ENCODE measurements at places on chromosomes 3 and 15.
A peak's percentile ranks its signal among the peaks of the same experiment; 100 is the strongest.

GRCh38 chr3:10602769-10603768, 97.7 kb upstream of the ATP2B2 start:
- DNase-seq = peak; percentile 42

- DNase-seq = no peak
Observed at GRCh38 chr15:70250208-70251201, 152.8 kb upstream of the TLE3 start.

DNA sequence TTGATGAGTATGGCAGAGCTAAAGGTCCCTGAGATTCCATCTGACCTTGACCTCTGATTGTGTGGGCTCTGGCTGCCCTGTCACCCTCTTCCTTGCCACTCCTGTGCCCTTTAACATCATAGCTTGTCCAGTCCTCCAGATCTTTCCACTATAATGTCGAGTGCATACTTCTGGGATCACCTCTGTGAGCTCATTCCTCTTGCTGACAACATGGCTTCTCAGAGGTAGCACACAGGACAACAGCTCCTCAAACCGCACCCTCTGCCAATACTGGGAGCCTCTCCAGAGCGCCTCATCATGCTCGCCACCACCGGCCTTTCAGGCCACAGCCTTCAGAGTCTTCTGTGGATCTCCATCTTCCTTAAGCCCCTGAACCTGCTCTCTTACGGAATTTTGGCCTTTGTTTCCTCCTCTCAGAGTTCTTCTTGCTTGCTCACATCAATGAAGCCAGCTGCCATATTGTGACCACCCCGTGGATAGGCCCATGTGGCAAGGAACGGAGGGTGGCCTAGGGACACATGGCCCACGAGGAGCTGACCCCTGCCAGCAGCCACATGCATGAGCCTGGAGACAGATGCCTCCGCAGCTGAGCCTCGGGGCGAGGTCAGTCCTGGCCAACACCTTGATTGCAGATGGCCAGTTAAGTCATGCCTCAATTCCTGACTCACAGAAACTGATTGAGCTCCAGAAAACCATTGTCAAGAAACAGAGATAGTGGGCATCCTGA, 31.1 kb downstream of the PLA2G4D start:
- DNase-seq = no peak

DNA sequence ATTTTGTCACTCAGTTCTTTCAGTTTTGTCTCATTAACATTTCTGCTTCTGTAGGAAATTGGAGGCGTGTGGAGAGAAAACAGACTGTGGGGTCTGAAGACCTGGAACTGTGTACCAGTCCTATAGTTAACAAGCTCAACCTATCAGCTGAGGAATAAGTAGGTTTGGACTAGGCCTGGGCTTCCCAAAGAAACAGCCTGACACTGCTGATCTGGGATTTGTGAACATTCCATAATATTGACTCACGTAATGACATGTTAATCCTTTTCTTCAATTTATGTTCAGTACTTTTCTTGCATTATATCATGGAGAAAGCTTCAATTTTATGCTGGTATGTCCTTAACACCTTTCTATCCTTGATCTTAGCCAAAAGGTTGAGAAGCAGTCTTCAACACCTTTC, 181.6 kb upstream of the RORA start:
- DNase-seq = no peak

DNA sequence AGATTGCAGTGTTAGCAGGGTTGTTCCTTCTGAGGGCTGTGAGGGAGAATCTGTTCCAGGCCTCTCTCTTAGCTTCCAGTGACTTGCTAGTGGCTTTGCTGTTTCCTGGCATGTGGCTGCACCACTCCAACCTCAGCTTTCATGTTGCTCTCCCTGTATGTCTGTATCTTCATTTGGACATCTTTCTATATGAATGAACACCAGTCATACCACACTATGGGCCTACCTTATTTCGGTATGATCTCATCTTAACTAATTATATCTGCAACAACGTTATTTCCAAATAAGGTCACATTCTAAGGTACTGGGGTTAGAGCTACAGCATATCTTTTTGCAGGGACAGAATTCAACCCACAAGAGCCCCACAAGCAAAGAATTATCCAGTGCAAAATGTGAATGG, 356.7 kb upstream of the UMPS start:
- DNase-seq = no peak

- DNase-seq = no peak
Observed at GRCh38 chr3:185409957-185410356, 47.0 kb downstream of the MAP3K13 start.

Measured in stimulated activated CD8-positive, alpha-beta memory T cell treated with anti-CD3 and anti-CD28 coated beads, Interleukin-7, amount 100 ng/mL, for 48 hours (primary cell).